Occipital lobe (tissue), 3 donors: ENCODE measurements at places on chromosomes 5 and 9.

GRCh38 chr5:158051036-158051435 lies 192.1 kb upstream of the CLINT1 start:
- DNase-seq = no peak

GRCh38 chr5:124176692-124177091 lies 569.7 kb downstream of the ZNF608 start:
- no peak for DNase-seq

GRCh38 chr5:167945542-167946384 lies 345.7 kb upstream of the WWC1 start:
- DNase-seq = peak; percentile 23

DNA sequence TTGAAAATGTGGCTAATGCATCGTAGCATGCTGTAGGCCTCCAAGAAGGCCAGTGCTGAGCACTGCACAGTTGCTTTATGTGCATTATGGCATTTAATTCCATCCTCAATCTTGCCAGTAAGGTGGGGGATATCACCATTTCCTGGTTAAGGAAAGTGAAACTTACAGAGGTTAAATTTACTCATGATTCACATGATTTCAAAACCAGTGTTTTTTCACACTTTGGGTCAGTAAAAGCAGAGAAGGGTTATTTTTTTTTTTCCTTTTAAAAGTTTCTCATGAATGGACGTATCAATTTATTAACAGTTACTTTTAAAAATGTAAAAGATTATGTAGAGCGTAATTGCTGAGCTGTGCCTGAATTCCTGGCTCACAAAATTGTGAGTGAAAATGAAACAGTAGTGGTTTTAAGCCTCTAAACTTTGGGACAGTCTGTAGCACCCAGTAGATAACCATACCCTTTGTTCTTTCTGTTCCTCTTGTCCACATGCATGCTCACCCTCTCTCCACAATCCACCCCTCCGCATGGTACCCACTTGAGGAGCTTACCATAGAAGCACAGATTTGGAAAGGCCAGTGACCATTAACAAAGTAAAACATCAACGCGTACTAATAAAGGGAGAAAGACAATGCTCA lies 21.2 kb downstream of the MAST4 start:
- no peak for DNase-seq

GRCh38 chr9:97985058-97985861 lies 2.1 kb downstream of the ANP32B start:
- no peak for DNase-seq

- DNase-seq = no peak
These were observed 50.1 kb upstream of the TTC39B start for GRCh38 chr9:15357050-15357653.

GRCh38 chr9:93814077-93814956 lies 140.8 kb downstream of the BARX1 start:
- no peak for DNase-seq

GRCh38 chr5:129249886-129250285 lies 155.3 kb downstream of the ISOC1 start:
- DNase-seq = no peak

DNA sequence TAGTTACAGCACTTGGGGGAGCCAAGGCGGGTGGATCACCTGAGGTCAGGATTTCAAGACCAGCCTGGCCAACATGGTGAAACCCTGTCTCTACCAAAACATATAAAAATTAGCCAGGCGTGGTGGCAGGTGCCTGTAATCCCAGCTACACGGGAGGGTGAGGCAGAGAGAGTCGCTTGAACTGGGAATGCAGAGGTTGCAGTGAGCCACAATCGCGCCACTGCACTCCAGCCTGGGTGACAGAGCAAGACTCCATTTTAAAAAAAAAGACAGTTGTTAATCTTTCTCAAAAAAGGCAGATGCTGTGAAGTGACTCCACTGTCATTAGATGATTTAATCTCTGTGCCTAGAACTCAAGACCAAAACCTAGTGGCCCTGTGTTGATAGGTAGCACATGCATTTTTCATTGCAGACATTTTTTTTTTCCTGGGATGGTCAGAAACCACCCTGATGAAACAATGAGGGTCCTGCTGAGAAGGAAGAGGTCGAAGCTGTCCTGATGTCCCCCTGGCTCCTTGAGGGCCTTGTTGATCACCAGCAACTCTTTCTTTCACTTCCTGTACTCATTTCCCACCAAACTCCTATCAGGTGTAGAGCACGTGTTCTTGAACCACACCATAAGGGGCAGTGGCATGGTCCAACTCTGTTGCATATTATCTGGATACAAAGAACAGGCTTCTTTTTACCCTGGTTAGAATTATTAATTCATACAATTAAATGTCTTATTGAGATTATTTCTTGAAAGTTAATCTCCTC lies 382.2 kb downstream of the ICE1 start:
- no peak for DNase-seq

GRCh38 chr5:163841-164240 lies 27.5 kb upstream of the LRRC14B start:
- no peak for DNase-seq

GRCh38 chr5:68253624-68254585 lies 38.3 kb downstream of the PIK3R1 start:
- DNase-seq = no peak

GRCh38 chr5:111432883-111433536 lies 79.3 kb downstream of the STARD4 start:
- DNase-seq = no peak

- DNase-seq = no peak
These were observed 50.3 kb downstream of the MTAP start for GRCh38 chr9:21852754-21853153.

DNA sequence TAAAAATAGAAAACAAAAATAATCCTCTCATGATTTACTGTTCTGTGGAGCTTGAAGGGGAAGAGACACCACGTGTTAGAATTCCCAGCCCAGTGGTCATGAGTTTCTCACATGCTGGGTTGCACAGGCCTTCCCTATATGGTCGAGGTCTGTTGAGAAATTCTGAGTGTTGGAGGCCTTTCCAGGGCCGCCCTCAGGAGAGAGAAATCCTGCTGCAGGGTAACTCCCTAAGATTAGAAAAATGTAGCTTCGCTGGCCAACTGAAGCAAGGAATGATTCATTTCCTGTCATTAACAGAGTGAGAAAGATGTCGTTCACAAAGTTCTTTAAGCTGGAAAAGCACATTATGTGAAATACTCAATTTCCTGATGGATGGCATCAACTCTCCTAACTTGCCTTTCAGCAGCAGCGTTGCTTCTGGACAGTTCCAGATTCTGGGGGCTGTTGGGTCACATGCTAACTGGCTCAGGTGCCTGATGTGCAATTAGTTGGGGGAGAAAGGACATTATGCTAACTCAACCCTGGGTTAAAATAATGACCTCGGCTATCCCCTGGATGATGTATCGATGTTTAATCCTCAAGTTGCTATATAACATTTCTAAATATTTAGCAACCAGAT lies 104.8 kb upstream of the CD180 start:
- no peak for DNase-seq

GRCh38 chr9:79300068-79300467 lies 271.7 kb upstream of the TLE4 start:
- no peak for DNase-seq
